ENCODE measurements at places on chromosomes 12 and 14.

DNA sequence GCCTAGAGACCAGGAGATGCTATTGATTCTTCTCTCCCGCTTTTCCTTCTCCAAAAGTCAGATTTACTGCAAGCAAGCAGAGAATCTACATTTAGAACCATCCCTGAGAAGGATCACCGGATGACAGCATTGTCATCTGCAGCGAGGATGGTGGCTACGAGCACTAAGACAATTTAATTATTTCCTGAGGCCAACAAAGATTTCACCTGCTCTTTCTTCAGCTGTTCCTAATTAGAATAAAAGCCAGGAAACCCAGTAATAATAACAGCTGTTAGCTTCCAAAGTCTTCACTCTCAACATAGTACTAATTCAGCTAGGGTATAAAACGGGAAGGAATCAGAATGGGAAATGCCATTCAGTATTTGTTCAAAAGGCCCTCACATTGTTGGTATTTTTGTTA, 53.3 kb downstream of the TMTC1 start:
- DNase-seq, result no peak

DNA sequence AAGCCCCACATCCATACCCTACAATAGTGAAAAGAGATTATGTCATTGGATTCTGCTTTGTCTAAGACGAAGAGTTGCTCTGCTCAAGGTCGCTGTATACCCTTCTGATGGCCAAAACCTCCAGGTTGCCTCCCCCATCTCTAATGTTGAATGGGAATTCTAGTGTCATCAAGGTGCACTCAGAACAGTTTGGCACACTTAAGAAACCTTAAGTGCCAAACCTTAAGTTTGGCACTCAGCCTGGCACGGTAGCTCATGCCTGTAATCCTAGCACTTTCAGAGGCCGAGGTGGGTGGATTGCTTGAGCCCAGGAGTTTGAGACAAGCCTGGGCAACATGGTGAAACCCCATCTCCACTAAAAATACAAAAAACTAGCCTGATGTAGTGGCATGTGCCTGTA, 1245.6 kb upstream of the SEL1L start:
- DNase-seq, result no peak

DNA sequence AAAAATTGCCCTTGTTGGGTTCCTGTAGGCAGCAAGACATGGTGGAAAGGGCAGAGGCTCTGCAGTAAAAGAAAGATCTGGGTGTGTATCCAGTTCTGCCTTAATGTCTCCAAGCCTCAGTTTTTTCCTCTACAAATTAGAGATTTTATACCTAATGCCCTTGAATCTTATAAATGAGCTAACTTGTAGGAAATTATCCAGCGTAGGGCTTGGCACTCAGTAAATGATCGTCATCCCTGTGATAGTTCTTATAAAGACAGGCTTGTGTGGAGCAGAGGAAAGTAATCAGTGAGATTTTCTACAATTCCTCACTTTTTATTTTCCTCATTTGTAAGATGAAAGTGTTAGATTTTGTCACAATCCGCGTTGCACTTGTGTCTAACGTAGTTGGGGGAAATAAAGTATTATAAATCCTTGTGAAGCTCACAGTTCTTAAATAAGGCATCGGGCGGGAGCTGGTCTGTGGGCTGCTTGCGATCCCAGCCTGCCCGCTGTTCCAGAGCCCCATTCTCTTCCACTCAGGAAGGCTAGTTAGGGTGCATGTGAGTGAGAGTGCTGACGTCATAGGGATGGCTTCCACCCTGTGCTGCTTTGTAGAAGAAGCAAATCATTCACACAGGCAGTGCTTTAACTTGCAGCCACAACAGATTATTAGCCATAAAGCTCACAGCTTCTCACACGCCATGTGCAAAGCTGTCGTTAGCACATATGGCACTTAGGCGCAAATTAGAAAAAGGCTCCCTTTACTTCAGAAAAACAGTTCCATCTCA, 87.6 kb downstream of the EML1 start:
- no peak for DNase-seq

DNA sequence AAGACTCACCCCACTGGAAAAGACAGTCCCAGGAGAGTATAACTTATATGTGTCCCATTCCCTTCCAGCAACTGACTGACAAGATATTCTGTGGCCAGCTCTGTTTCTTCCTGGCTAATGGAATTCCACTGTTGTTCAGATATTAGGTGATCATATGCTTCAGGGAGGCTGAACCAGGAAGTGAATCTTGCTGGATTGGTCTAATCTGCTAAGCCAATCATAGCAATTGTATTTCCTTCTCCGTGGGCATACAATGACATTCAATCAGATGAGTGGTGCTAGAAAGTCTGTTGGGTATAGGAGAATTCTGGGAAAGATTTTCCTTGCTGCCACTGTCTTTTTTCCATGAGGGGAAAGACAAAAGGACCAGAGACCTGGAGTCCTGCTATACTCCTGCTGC, 12.1 kb downstream of the PYGL start:
- DNase-seq, result no peak

DNA sequence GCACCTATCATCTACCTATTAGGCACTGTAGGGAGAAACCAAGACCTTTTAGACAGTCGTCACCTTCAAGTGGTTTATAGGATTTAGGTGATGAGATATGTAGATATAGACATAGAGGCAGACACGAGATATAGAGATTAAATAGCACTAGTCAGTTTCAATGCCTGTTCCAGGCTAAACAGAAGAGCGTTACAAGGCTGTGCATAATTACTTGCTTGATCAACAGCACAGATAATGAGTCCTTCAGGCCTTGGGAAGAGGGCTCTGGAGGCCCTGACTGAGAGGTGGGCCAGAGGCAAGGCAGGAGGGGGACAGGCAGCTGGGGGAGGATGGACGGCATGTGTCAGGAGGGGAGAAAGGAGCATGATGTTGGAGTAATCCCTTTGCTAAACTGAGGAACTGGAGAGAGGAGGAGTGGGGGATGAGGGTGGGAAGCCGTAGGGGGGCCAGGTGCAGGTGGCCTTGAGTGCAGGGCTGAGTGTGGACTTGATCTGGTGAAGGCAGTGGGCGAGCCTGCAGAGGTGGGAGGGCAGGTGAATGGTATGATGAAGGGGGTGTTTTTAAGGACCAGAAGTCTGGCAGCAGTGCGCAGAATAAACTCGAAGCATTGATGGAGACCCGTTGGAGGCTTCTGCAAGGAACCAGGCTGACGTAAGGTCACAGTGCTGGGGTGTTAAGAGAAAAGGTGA, 43.9 kb upstream of the ATP23 start:
- peak; percentile 34 for DNase-seq

GRCh38 chr12:112738531-112738930, 53.0 kb upstream of the RPH3A start:
- DNase-seq, result no peak

- DNase-seq, result no peak
Measured at GRCh38 chr12:66323017-66323416, 20.7 kb downstream of the HELB start.

DNA sequence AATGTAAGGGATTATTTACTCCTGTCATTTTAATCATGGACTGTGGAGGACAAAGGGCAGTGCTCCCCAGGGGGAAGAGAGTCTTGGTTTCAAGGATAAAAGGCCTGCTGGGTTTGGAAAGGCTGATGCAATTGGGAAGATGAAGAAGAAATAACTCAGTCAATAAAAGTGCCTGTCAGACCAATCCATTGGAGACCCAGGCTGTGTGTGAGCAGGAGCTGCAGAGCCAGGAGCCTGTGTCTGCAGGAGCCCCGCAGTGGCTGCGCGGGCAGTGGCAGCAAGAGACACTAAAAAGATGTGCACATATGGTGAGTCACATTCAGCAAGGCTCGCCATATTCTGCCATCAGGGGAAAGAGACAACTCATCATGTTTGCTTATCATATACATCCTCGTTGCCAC, 90.4 kb downstream of the CRACR2A start:
- no peak for DNase-seq

GRCh38 chr12:13313886-13314285, 117.4 kb downstream of the EMP1 start:
- no peak for DNase-seq

GRCh38 chr12:124478416-124478815, 89.0 kb downstream of the NCOR2 start:
- DNase-seq, result no peak

GRCh38 chr14:68082698-68083291, 263.2 kb downstream of the RAD51B start:
- DNase-seq, result no peak

DNA sequence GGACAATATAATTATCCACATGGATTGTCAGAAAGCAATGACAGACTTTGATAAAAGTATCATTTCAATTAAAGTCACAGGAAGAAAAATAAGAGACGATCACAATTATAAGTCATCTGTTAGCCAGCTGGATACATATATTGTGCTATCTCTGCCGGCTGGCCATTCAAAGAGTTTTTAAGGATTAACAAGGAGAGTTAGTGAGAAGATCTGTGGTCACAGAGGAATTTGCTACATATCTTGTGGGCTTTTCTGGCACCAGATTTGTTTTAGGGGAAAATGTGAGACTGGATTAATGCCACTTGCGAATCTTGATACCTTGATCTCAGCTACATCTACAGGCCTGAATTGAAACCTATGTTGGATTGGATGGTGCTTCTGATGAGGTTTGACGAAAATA, 90.9 kb upstream of the MANSC4 start:
- no peak for DNase-seq

DNA sequence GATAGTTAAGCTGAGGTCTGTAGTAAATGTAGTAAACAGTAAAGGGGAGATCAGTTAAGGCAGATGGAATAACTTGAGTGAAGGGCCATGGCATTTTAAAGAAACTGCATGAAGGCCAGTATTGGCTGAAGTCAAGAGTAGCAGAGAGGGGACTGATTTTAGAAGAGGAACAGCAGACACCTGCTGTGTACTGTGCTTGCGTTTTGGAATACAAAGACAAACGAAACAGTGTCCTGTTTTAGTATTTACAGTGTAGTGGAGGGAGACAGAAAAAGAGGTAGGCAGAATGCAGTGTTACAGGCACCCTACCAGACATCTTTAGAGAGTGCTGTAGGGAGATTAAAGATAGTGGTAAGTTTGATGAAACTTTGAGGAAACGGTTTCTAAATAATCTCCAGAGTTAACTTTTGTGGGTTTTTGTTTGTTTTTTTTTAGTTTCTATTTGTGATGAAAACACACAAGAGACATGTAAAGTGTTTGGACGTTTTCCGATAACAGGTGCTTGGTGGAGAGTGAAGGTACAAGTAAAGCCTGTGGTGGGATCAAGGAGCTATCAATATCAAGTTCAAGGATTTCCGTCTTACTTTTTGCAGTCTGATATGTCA, 2.1 kb downstream of the HELB start:
- peak; percentile 35 for DNase-seq

- no peak for DNase-seq
Measured at GRCh38 chr14:52354242-52354641, 40.1 kb downstream of the PTGER2 start.

DNA sequence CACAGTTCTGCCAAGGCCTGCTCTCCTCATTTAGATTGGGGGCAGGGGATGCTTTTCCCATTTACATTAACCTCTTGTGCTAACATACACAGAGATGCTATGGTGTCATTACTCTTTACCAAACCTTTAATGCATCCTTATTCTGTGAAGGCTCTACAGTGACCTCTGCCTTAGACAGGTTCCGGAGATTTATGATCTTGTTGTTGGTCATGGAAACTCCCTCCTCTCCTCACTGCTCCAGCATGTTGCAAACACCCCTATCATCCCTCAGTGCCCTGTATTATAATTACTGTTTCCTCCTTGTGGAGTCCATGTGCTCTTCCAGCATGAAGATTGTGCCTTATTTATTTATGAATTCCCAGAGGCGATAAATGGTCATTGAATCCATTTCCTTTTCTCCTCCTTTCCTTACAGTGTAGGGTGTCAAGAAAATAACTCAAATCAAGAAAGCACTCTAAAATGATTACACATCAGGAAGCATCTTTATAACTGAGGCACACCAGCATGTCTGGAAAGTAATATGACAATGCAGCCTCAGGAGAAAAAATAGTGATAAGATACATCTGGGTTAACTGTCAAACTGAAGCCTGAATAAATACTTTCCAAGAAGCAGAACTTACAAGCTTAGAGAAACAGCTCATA, 37.8 kb downstream of the RTN1 start:
- DNase-seq, result no peak

GRCh38 chr12:24361877-24362580, 412.6 kb upstream of the SOX5 start:
- no peak for DNase-seq

GRCh38 chr14:104442631-104443390, 136.8 kb upstream of the C14orf180 start:
- DNase-seq, result no peak

- no peak for DNase-seq
Measured at GRCh38 chr14:80809663-80810062, 131.9 kb downstream of the CEP128 start.

- no peak for DNase-seq
Measured at GRCh38 chr12:12506496-12506890, 56.2 kb downstream of the DUSP16 start.

DNA sequence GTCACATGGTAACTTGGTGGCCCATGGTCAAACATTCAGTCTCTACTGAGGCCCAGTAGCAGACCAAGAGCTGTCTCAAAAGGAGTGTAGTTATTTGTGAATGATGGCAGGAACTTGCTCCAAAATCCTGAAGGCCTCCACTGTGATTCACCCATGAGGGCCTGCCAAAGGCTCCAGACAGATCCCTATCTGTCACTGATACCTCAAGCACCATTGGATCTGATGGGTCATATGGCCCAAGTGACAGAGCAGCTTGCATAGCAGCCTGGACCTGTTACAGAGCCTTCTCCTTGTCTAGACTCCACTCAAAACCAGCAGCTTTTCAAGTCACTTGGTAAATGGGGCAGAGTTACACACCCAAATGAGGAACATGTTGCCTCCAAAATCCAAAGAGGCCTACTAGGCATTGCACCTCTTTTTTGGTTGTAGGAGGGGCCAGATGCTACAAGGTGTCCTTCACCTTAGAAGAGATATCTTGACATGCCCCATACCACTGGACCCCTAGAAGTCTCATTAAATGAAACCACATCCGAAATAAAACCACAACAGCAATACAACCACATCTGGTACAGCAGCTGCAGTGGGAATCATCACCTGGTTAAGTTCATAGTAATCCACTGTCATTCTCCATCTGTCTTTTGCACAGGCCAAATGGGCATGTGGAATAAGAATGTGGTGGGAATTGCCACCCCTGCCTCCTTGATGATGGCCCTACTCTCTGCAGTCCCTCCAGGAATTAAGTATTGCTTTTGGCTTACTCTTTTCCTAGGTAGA, 150.4 kb upstream of the MAX start:
- no peak for DNase-seq
